ENCODE measurements at places on chromosomes 11 and 22.

DNA sequence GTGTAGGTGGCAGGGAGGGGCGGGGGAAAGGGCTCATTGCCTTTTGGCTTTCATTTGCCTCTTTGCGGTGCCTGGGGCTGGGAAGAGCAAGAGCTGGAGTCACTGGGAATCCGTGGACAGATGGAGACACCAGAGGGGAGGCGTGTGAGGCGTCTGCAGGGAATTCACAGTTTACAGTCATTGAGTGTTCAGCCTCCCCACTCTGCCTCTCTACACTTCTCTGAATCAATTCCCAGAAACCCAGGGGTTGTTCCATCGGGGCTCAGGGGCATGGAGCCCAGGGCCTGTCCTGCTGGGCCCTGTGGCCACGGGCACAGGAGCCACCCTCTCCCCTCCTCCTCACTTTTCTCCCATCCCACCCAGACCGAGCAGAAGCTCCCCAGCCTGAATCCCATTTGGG, 160.5 kb upstream of the NAV2 start:
- no peak for DNase-seq

GRCh38 chr11:122177238-122177637, 61.2 kb upstream of the BLID start:
- DNase-seq: no peak

GRCh38 chr11:10878408-10879214, 20.8 kb upstream of the ZBED5 start:
- peak; percentile 77 for DNase-seq

DNA sequence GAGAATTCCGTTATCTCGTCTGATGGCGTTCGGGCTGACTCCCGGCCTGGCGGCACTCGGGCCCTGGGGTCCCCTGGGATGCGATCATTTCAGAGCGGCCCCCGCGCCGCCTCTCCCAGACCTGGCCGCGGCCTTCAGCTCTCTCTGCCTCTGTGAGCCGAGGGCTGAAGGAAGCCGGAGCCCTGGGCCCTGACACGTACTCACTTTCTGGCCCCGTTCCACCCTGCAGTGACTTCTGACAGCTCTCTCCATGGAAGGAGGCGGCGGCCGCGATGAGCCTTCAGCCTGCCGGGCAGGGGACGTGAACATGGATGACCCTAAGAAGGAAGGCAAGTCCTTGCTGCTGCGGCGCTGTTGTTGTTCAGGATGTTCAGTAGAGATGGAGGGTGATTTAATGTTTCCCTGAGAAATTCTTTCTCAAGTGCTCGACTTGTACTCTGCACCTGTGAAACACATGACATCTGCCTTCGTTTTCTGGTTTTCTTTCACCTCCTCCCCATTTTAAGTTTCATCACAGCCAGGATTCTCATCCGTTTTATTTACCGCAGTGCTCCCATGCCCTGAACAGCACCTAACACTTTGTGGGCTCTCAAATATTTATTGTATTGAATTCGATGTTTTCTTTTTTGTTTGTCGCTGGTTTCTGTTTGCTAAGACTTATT, 612 bp downstream of the GTSE1 start:
- peak; percentile 83 for DNase-seq

GRCh38 chr11:6457581-6458320, 16.0 kb downstream of the TRIM3 start:
- no peak for DNase-seq

DNA sequence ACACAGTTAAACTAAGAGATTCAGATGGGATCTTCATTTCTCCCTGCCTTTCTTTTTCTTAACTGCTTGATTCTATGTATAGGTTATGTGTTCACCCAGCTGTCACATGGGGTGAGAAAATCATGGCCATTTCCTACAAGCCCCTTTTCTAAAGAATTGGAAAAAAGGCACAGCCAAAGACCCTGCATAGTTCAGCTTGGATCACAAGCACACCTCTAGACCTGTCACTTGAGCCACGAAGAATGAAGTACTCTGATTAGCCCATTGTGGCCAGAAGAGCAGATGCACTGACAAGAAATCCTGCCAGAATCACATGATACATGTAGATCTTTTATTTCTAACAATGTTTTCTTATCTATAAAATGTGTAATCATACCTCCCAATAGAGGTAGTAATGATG, 69.7 kb downstream of the RAB38 start:
- no peak for DNase-seq

DNA sequence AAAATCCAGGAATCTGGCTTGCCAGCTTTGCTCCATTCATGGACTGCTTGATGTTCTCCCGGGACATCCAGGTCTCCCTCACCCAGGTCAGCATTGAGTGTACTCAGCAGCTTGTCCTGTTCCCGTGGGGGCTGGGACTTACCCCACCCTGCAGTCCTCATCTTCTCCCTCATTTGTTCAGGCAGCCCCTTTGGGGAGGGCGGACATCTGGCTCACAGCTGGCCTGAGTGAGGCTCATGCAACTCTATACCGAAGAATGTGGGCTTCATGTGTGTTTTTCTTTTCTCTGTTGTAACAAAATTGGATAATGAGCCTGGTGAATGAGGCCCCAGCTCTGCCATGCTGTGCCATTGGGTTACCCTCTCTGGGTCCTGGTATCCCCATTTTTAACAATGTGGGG, 227.7 kb upstream of the TENM4 start:
- no peak for DNase-seq

- no peak for DNase-seq
Measured at GRCh38 chr22:39132281-39132680, 20.2 kb downstream of the CBX7 start.

DNA sequence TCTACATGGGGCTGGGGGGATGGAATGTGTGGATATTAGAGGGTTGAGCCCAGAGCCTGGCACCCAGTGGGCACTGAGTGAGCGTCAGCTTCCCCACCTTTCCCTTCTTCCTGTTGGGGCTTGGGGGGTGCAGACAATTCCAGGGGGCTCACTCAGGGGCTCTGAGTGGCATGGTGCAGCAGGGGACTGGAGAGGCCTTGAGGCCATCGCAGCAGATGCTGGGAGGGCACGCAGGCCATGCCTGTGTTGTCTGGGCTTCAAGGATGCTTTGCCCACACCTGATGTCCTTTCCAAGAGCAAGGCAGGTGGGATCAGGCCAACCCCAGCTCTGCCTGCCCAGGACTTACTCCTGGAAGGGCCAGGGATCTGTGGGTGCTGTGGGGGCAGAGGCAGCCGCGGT, 11.2 kb upstream of the TTLL12 start:
- DNase-seq: no peak

DNA sequence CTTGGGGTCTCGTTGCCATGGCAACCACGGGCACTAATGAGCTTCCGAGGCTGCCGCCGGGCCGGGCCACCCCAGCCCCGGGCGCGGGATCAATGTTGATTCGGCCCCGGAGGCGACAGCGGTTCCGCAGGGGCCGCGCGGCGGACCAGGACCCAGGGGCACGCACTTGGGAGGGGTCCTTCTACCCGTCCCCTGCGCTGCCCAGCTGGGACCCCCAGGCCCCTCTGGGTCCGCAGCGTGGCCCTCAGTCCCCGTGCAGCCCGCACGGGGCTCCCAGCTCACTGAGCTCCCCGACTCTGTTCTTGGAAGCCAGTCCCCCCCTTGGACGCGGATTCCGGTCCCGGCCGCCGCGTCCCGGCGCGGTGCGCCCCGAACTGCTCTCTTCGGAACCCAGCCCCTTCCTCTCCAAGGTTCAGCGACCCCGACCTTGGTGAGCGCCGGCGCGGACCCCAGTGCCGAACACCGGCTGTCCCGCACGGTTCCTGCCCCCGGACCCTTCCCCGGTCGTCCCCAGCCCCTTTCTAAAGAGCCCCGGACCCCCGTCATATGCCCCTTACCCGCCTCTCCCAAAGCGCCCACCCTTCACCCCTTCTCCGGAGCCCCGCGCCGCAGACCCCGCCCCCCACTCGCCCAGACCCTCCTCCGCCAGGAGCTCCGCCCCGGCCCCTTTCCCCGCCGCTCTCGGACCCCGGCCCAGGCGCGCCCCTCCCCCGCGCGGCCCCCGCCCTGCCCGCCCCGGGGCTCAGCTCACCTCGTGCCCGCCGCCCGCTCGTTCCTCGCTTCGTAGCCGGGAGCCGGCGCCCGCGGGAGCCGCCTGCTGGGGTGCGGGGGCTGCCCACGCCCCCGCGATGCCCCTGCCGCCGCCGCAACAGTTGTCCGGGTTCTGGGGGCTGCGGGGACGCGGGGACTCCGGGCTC, 18.3 kb upstream of the SHISAL1 start:
- DNase-seq: peak; percentile 46

GRCh38 chr11:86138958-86139357, 70.1 kb upstream of the PICALM start:
- no peak for DNase-seq

DNA sequence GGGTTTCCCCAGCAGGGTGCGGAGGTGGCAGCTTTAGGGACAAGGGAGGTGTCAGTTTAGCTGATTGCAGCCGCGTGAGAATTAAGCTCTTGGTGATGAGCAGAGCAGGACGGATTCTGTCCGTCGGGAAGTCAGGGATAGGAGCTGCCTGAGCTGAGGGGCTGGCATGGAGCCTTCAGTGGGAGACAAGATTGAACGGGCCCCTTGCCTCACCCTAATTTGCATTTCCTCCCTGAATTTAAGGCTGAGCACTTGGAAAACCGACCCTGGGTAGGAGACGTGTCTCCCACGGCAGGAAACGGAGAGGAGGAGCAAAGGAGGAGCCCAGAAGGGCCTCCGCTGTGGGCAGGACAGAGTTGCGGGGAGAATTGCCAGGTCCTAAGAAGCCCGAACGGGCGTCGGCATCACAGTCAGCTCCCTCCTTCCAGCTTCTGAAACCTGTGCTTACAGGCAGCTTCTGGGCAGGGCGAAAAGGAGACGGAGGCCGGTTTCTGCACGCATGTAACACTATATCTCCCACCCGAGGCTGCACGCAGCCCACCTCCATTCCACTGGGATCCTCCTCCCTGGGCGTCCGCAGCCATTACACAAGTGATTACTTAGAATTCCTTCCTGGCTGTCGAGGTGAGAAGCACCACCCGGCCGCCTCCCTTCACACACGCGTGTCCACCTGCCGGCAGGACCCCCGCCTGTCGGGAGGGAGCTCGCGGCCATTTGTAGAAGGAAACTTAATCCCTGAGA, 345.8 kb downstream of the BRD1 start:
- DNase-seq: no peak

DNA sequence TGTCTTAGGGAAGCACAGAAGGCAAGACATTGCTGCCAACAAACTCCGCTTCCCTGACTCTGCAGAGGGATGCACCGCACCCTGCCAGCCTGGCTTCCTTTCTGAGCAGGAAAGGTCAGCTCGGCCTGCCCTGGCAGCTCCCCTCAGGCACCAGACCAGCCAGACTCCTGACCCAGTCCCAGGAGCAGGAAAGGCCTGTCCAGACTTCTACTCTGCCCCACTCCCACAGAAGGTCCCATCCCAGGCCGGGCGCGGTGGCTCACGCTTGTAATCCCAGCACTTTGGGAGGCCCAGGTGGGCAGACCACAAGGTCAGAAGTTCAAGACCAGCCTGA, 17.7 kb downstream of the ARRB1 start:
- no peak for DNase-seq

DNA sequence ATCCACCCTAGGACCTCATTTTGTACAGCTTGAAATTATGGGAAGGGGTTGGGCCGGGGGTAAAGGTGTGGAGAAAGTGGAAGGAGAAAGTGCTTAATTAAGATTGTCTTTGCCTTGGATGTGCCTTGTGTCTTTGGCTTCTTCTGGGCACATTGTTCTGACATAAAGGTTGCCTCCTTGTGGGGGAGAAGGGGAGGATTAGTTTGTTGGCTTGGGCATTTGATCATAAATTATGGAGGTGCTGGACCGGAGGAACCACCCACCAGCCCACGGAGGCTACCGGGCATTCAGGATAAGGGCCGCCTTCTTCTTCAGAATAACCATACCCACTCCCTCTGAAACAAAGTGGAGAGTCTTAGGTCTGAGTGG, 1.3 kb downstream of the PAFAH1B2 start:
- peak; percentile 79 for DNase-seq

Measured in GM23248 (cell line).